ENCODE measurements at places on chromosomes 4 and X.

DNA sequence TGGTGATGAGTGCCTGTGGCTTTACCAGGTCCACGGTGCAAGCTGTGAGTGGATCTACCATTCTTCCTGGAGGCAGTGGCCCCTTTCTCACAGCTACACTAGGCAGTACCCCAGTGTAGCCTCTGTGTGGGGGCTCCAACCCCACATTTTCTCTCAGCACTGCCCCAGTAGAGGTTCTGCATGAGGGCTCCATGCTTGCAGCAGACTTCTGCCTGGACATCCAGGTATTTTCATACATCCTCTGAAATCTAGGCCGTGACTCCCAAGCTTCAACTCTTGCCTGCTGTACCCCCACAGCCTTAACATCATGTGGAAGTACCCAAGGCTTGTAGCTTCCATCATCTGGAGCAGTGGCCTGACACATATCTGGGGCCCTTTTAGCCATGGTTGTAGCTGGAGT lies 90.1 kb downstream of the SH3BGRL start:
- DNase-seq = no peak

GRCh38 chrX:57586360-57586759 lies 5.5 kb upstream of the ZXDB start:
- DNase-seq = no peak

DNA sequence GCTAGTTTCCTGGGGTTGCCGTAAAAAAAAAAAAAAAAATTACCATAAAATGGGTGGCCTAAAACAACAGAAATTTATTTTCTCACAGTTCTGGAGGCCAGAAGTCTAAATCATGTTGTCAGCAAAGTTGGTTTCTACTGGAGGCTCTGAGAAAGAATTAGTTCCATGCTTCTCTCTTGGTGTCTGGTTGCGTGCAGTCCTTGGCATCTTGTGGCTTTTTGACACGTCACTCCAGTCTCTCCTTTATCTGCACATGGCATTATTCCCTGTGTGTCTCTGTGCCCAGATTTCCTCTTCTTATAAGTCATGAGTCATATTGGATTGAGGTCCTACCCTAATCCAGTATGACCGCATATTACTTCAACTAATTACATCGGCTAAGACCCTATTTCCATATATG lies 38.7 kb downstream of the SPATA4 start:
- DNase-seq = no peak

GRCh38 chrX:40013266-40014195 lies 84.2 kb downstream of the BCOR start:
- peak; percentile 78 for DNase-seq

DNA sequence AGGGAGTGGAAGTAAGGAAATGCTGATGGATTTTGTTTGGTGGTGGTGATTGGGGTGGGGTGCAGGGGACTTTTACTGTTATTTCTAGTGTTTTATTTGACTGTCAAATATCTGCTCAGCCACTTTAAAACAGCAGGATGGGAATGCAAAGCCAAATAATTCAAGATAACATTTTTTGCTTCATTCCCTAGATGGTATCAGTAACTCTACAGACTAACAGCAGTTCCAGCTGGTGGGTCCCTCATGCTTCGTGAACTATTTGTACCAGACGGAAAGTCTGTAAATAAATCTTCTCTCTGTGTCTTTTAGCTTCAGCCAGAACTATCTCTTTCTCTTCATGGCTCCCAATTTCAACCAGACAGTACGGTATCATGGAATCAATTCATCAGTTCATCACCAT lies 27.5 kb downstream of the GPR143 start:
- DNase-seq = no peak

GRCh38 chr4:91113130-91113706 lies 986.0 kb downstream of the CCSER1 start:
- no peak for DNase-seq

- DNase-seq = no peak
Observed at GRCh38 chr4:48602222-48602621, 112.2 kb downstream of the ZAR1 start.

GRCh38 chr4:26491449-26492170 lies 1.3 kb upstream of the CCKAR start:
- DNase-seq = no peak

GRCh38 chrX:72048510-72049455 lies 82.9 kb downstream of the RTL5 start:
- no peak for DNase-seq

DNA sequence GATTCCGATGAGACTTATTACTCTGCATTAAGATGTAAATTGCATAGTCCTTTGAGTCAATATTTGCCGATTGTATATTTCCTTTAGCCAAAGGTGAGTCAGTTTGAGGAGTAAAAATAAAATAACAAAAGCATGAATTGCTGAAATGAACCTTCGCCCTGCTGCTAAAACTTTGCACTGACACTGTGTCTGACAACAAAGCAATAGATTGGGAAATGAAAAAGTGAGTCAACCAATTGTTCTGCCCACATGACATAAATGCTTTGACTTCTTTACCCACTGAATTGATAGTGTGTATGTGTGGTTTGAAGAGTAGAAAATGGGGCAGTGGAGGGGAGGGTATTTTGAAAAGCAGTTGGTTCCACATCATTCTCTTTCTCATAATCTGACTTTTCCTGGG lies 88.4 kb upstream of the AFF2 start:
- DNase-seq = no peak

DNA sequence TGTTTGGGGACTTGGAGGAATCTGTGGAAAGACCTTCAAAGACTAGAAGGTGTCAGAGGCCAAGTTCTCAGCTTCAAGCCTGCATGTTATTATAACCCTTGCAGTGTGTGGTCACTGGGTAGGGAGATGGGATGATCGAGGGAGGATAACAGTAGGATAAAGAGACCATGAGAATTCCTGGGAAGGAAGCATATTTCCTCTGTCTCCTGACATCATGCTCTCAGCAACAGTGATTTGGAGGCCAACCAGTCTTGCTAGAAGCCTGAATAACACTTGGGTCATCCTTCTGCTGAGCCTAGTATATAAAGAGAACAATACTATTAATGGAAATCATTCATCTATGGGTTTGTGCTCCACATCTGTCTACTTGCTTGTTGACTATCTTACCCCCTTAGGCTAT lies 40.9 kb upstream of the ANXA3 start:
- no peak for DNase-seq

GRCh38 chr4:77336411-77337142 lies 179.6 kb downstream of the CCNG2 start:
- DNase-seq = no peak

DNA sequence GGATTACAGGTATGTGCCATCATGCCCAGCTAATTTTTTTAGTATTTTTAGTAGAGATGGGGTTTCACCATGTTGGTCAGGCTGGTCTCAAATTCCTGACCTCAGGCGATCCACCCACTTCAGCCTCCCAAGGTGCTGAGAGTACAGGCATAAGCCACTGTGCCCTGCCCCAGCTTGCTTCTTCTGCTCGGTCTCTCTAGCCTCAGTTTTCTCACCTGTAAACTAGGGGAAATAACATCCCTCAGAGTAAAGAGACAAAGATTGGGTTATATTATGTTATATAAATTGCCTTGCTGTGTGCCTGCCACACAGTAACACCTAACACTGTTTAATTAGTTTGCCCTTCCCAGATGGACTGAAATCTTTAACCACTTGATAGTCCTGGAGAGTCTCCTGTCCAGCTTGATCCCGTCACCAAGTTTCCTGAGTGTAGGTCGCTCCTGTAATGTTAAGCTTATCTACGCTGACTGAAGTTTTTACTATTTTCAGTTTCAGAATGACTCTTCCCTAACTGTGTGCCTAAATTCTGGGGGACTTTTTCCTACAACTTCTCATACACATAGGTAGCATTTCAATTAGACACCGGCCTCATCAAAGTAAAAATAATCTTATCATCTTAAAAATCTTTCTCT lies 412.7 kb upstream of the TENM3 start:
- no peak for DNase-seq

DNA sequence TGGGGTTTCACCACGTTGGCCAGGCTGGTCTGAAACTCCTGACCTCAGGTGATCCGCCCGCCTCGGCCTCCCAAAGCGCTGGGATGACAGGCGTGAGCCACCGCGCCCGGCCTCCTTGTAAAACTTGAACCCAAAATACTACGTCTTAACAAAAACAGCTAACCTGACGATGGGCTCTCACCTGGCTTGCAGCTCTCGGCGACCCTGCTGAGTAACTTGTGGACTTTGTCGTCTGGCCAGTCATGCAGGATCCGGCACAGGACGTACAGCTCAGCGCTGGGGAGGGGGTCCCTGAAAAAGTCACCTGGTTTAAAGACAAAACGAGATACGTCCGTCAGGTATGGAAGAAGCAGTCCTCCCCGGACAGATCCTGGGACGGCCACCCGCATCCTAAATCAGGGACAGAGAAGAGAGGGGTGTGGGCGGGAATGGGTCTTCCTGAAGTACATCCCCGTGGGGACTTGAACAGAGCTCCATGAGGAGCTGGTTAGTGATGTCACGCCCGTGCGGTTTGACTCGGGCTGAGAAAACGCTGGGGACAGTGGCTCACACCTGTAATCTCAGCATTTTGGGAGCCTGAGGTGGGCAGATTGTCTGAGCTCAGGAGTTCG lies 20.7 kb upstream of the SLC25A6 start:
- DNase-seq = no peak

DNA sequence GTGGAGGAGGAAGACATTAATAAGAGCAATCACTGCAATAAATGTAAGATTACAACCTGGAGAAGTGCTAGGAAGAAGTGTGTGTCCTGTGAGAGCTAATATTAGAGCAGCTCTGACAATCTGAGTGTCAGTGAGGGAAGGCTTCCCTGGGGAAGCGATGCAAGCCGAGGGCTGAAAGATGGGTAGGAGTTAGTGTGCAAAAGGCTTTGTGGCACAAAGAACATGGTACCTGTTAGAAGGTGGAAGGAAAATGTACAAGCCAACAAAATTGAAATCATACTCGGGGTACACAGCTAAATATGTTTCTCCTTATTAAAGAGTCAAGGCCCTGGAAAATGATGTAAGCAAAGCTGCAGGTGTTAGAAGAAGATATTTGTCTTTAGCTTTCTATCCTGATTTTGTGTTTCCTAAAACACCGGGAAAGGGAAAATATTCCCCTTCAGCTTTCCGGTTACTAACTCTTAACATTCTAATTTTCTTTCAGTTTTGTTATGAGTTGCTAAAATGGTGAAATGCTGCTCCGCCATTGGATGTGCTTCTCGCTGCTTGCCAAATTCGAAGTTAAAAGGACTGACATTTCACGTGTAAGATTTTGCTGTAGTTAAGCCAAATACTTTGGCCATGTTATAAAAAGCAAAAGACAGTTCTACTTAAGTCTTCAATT lies 808 bp downstream of the THAP6 start:
- no peak for DNase-seq

- DNase-seq = no peak
Observed at GRCh38 chr4:176778491-176778890, 14.2 kb downstream of the VEGFC start.

GRCh38 chrX:25288676-25289075 lies 272.9 kb upstream of the ARX start:
- no peak for DNase-seq

DNA sequence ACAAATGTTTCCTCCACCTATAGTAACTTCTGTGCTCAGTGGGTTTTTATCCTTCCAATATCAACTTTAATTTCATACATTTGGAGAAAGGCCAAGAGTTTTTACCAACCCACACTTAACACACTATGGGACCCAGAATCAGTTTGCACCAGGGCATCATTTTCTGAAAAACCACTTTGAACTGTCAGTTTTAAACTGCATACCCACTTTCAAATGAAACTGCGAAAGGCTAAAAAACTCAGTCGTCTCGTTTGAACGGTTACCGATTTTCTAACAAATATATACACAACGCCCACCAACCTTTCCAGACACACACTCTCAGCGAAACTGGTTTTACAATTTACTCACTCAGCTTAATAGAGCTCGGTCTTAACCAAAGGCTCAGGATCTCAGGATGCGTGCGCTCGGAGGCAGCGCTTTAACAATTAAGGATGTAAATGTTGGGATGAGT lies 376 bp downstream of the ABCG2 start:
- no peak for DNase-seq

GRCh38 chr4:13821522-13821921 lies 194.0 kb upstream of the BOD1L1 start:
- no peak for DNase-seq

DNA sequence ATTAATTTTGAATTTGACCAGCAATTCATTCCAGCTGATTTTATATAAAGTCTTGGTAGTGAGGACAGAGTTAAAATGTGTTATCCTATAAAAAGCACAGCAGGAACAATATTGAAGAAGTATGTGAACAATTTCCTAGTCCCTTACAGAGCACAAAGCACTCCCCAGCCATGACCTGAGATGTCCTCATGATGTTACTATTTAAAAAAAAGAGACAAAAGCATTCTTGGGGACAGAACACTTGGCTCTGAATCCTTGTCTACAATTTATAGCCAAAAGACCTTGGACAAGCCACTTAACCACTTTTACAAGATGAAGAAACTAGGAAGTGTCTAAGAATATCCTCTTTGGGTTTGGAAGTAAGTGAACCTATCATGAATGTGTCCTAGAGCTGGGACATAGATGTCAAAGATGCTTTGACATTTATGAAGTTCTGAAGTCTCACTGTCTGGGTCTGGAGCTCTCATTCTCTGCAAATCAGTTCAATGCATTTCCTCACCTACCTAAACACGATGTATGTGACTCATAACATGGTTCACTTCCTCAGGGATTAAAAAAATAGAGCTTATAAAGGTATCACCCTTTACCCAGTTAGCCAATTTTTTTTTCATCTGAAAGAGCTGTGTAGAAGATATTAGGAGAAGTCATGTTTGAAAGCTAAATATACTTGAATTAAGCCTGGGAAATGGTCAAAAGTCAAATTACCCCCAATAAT lies 61.4 kb downstream of the IGFBP7 start:
- no peak for DNase-seq

- DNase-seq = no peak
Observed at GRCh38 chr4:121822796-121823504, 733 bp downstream of the CCNA2 start.

DNA sequence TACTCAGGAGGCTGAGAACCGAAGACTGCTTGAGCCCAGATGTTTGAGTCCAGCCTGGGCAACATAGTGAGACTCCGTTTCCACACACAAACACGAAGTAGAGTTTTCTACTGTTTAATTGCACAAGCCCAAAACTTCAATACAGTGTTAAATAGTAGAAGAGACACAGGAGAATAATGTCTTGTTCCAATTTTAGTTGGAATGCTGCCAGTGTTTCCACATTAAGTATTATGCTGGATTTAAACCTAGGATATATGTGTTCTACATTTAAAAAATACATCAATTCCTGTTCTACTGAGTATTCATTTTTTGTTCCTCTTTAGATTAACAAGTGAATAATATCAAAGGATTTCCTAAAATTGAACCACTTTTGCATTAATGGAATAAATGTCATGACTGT lies 91.3 kb downstream of the LCORL start:
- DNase-seq = no peak

- DNase-seq = no peak
Observed at GRCh38 chr4:145390571-145390970, 91.1 kb upstream of the SMAD1 start.

DNA sequence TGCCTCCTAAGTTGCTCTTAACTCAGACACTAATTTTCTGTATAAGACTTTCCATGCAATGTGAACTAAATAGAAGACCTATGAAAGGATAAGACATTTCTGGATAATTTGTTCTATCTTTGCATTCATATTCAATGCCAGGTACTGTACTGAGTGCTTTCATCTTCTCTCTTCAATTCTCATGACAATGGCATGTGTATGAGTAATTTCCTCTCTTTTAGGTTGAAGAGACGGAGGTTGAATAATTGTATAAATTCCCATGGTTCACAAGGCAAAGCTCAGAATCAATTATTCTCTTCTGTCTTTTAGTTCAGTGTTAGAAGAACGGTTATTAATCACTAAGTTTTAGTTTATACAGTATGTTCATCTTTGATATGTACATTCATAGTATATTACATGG lies 29.3 kb upstream of the CFAP299 start:
- no peak for DNase-seq

- DNase-seq = no peak
Observed at GRCh38 chrX:17496407-17496806, 121.4 kb downstream of the NHS start.

Data from left forelimb (tissue), 1 donor.